NCI-H774 (cell line): ENCODE measurements at places on chromosomes 1 and 21.

DNA sequence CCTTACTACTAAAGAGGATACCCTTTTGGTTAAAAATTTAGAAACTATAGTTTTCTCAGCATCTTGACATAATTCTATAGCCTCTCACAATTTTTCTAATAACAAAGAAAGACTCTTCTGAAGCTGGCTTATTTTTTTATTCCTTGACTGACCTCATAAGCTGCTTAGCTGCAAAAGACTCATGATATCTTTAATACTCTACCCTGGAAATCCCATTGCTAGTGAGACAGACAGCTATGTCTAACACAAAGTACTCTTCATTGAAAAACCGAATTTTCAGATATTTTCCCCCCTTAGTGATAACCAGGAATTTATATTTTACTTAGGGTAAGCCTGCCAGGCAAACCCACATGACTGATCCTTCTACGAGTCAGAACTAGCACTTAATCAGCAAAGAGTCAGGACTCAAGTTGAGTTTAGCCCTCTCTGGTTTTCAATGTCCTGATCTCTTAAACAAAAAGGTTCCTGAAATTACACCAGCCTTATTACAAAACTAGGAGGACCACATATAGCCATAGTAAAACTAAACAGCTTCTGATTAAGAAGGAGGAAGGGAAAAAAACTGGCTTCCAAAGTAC, 56.9 kb downstream of the ENAH start:
- no peak for DNase-seq

DNA sequence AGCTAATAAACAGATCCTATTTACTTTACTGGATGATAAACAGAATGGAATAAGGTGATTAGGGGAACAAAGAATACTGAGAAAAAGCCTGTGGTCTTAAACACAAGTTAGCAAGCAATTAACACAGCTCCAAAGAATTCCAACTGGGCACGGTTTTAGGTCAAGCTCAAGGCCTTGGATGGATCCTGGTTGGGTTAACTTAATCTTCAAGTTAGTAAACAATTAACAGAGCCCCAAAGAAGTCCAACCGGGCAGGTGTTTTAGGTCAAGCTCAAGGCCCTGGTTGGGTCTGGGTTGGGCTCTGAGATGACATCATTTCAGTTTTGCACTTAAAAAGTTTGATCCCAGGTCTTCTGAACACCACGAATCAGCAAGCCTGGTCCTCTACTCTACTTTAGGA, 1086.3 kb upstream of the TMPRSS15 start:
- no peak for DNase-seq

GRCh38 chr1:3899754-3900149, 320 bp downstream of the C1orf174 start:
- DNase-seq = no peak

DNA sequence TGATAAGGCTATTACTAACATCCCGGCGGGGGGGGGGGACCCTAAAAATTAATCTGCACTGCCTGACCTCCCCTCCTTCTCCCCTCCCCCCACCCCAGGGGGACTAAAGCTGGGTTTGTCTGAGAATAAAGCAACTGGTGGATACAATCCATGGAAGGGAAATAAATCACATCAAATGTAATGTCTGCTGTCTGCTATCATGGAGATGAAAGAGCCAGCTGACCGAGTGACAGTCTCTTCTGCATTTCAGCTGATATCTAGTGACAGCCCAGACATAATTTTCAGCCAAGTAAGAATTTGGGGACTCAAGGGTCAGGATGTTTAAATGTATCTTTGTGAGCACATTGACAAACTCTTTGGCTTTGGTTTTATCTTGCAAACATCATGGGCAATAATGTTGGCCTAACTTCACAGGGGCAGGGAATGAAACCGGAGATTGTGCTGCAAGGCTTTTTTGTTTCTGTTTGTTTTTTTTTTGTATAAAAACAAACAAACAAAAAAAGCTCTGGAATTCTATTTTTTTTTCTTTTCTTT, 44.7 kb downstream of the HTR6 start:
- no peak for DNase-seq

GRCh38 chr21:31443736-31444521, 99.9 kb upstream of the TIAM1 start:
- DNase-seq = no peak

DNA sequence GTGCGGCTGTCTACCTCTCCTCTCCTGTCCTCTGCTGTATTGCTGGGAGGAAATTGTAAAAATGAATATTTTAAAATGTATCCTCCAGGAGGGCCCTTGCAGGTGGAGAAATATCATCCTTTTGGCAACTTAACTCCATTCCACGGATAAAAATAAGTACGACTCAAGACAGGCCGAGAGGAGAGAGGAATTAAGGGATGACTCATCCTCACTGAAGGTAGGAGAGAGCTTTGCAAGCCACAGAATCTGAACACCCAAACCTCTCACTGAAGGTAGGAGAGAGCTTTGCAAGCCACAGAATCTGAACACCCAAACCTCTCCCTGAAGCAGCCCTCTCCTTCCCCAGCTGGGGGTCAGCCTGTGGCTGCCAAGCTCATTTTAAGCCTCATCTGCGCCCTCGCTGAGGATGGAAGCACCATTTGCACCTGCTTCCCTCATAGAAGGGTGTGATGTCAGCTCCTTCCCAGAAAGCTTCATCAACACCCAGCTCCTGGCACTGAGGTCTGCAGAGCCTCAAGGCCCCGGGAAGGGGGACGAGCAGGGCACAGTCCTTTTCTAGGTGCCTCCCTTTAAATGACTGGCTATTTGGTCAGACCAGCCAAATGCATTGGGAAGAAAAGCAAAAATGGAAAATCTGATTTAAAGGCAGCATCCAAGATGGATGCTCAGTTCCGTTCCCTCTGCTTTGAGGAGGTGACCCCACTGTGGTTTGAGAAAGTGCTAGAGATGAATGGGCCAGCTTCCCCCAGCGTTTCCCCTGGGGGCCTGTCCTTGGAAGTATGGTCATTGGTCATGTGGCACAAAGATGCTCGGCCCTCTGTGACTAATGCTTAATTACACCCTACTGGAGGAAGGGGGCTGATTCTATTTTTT, 12.9 kb upstream of the SELENON start:
- DNase-seq = no peak

DNA sequence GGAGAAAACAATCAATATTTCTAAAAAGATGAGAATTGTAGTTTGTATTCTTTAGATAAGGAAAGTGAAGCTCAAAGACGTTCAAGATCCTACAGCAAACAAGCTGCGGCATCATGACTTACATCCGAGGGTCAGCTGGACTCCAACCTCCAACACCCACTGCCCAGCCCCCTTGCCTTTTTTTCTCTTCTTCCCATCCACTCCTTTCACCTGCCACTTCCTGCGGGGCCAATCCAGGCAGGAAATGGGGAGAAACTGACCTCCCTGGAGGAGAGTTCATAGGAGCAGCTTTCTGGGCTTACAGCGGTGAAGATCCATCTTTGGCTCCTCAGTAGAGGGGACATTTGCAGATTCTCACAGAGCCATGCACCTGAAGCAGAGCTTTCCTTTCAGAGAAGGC, 361.5 kb downstream of the PTPRU start:
- DNase-seq = no peak

GRCh38 chr1:215761446-215761845, 194.3 kb downstream of the KCTD3 start:
- no peak for DNase-seq

DNA sequence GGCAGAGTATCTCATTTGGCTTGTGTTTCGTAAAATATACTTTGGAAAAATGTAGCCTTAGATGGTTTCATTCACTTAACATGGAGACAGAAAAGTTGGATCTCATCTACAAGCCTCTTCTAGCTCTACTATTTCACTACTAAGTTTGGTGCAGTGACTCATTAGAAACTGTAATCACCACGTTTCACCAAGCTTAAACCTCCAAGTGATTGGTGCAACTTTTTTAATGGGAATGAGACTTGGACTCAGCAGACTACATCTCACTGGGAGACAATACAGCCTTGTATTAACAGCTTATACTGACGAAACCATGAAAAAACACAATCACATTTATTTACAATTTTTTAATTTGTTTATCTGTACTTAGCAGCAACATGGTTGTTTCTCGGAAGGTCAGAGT, 29.9 kb upstream of the NRIP1 start:
- no peak for DNase-seq

- no peak for DNase-seq
Measured at GRCh38 chr1:226489718-226490425, 58.7 kb upstream of the STUM start.

- DNase-seq = no peak
Measured at GRCh38 chr1:2874207-2874606, 72.7 kb upstream of the TTC34 start.

DNA sequence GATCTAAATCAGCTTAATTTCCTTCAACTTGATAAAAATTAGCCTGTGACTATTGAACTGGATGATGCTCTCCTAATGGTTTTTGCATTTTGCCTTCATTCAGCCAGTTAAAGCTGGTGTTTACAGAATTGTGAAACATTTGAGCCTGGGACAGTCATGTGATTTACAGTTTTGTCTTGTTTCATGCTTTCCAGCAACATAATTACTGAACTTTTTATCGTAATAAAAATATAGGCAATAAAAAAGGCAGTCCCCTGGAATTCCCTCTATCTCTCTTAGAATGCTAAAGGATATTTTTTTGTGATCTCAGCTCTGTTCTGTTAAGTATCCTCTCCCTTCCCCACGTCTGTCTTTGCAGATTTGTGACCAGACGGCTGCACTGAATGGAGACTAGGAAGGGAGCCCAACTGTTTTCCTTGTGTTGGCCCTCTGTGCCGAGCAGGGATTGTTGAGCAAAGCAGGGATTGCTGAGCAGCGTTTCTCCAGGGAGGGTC, 70.3 kb upstream of the RGL1 start:
- DNase-seq = no peak

DNA sequence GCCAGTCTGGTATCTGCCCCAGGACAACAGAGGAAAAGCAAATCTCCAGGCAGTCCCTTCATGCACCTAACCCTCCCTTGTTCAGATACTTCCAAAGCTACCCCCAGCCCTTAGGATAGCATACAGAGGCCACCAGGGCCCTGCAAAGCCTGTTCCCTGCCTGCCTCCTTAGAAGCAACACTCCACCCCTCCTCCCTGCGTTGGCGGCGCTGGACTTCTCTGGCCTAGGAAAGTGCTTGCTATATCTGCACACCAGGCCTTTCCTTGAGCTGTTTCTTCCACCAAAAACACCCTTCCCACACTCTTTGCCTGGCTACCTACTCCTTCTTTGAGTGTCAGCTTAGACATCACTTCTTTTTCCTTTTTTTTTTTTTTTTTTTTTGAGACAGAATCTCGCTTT, 61.3 kb downstream of the GRIK3 start:
- DNase-seq = no peak

DNA sequence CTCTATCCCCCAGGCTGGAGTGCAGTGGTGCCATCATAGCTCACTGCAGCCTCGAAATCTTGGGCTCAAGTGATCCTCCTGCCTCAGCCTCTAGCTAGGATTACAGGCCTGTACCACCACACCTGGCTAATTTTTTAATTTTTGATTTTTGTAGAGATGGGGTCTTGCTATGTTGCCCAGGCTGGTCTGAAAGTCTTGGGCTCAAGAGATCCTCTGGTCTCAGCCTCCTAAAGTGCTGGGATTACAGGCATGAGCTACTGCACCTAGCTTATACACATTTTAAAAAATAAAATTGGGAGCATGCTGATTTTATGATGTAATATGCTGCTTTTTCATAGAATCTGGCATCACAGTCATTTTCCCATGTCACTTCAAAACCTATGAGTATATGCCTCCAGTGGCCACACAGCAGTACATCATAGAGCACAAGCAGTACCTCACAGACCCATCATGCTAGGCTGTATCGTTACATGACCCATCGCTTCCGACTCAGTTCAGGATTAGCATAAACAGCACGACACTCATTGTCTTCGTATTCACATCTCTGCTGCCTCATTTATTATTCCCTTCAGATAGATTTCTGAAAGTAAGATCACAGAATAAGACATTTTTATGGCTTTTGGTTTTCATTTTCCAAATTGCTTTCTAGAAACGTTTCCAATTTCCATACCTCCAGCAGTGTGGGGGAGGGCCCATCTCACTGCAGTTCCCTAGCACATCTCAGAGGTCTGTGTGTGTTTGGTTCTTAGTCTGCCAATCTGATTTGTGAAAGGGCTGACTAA, 35.9 kb upstream of the CCSAP start:
- no peak for DNase-seq
